ENCODE measurements at places on chromosomes 12 and 14.

- DNase-seq, result no peak
These were observed 38.4 kb downstream of the PARP11 start for GRCh38 chr12:3834774-3835173.

DNA sequence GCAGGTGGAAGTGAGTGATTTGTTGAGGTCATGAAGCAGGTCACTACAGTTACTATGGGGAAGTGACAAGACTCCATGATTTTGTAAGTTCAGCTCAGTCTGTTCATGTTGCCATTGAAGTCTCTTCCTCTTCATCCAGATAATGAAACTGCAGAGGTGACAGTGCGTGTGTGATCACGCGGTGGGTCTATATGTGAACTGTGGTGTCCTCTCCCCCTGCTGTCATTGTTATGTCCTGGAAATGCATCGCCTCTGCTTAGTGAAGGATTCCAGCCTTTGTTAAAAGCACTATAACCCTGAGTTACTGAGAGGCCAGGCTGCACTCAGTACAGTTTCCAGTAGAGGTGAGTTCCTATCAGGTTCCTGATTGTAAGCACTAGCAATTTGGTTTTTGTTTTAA is 216.2 kb upstream of the RMST start:
- no peak for DNase-seq

DNA sequence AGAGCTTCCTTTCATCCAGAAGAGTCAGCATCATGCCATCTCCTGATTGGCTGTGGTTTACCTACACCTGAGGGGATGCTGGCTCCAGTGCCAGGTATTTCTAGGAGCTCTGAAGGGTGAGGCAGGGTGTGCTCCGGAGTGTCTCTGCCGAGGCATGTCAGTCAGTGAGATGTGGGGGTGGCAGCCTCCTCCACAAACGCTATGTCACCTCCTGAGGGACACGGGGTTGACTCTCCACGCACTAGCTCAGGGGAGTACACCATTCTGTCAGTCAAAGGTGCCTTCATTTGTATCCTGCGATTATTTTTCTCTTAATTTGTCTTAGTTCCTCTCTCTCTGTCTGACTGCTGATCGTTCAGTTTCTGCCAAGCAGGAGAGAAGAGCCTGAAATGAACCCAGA is 604.5 kb downstream of the VRK1 start:
- DNase-seq, result no peak

- no peak for DNase-seq
These were observed 182.7 kb downstream of the KTN1 start for GRCh38 chr14:55762595-55763232.

DNA sequence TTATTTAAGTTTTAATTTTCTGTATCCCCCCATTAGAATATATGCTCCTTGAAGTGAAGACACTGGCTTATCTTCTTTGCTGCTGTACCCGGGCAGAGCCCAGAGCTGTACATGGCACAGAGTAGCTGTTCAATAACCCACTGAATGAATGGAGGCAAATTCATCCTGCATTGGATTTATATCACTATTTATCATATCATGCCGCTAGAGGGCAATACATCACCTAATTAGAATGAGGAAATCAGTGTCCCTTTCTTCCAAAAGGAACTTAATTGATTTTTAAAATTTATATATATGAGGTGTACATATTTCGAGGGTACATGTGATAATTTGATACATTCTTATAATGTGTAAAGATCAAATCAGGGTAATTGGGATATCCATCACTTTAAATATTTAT is 89.2 kb upstream of the TMEM260 start:
- no peak for DNase-seq

GRCh38 chr12:113862590-113863454 is 103.3 kb downstream of the RBM19 start:
- no peak for DNase-seq

DNA sequence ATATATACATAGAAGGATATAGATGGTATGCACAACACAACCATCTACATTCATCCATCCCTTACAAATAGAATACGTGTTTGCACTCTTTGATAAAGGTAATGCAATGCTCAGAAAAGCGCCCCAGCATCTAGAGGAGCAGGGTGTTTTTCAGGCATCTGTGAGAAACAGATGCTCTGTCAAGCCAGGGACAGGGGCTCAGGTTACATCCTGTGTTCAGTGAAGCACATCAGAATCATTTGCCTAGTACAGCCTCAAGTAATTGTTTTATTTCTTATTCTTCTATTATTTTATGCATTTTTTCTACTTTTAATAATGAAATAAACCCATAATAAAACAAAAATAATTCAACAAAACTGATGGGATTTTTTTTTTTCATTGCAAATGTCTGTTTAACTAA is 50.5 kb upstream of the HIF1A start:
- no peak for DNase-seq

DNA sequence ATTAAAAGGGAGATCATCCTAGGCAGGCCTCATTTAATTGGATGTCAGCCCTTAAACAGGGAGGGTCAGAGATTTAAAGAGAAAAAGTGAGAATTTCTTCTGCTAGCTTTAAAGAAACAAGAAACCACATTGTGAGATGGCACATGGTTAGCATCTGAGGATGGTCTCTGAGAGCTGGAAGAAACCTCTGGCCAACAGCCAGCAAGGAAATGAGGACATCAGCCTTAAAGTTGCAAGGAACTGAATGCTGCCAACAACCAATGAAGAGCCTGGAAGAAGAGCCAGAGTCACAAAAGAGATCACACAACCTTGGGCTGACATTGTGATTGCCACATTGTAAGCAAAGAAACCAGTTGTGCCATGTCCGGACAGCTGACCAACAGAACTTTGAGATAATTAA is 17.5 kb upstream of the FAR2 start:
- no peak for DNase-seq

- no peak for DNase-seq
These were observed 66.8 kb downstream of the SPATA7 start for GRCh38 chr14:88452231-88452630.

- DNase-seq, result no peak
These were observed 31.4 kb downstream of the MAP1LC3B2 start for GRCh38 chr12:116590561-116590960.

DNA sequence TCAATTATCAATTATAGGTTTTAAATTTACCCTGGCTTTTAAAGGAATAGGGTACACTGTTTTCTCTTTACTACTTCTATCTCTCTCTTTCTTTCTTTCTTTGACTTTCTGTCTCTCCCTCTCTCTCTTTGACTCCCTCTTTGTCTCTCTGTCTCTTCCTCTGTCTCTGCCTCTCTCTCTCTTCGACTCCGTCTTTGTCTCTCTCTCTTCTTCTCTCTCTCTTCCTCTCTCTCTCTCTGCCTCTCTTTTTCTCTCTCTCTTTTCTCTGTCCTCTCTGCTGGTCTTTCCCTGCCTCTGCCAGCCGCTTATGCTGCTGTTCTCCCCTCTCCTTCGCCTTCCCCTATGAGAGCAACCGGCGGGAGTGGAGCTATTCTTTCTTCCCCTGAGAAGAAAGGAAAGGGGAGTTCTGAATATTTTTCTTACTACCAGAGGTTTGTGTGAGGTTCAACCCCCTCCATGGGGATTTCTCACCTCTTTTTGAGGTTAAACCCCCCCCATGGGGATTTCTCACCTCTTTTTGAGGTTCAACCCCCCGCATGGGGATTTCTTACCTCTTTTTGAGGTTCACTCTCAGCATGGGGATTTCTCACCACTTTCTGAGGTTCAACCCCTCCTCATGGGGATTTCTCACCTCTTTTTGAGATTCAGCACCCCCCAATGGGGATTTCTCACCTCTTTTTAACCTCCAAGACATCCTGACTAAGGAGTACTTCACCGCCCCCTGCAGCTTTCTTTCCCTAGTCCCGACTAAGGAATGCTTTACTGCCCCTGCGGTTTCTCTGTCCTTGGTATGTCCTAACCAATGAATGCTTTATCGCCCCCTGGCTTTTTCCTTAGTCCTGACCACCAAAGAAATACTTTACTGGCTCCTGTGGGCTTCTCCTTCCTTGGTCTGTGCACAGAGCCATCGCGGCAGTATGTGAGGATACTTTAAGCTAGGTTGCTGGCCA is 27.4 kb upstream of the DDHD1 start:
- DNase-seq, result peak; percentile 8

DNA sequence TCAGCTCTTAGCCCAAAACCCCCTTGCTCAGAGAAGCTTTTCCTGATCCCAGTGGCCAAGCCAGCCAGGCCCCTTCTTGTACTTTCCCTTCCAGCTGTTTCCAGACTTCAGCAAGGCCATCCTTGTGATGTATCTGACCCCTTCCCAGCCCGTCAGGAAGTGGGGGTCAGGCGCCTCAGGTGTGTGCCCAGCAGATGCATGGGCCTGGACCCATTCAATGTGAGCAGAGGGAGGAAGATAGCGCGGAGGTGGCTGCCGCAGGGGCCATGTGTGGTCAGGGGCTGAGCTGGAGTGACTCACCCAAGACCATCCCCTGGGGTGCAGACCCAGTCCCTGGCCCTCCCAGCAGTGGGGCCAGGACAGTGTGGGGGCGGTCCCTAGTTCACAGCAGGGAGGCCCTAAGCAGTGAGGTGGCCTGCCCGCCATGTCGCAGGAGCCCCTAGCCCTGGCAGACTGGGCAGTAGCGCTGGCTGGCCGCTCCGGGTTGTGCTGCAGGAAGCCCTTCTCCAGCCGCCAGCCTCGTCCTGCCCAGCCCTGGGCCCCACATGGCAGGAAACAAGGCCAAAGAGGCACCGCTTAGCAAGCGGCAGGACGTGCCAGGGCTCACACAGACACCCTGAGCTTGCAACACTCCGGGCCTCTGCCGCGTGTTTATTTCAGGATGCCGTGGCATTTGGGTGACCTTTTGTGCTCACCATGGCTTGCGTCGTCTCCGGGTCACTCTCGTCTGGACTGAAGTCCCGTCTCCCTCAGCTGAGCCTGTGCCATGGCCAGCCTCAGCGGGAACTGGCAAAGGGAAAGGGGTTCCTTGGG is 12.0 kb downstream of the ADSS1 start:
- peak; percentile 39 for DNase-seq

GRCh38 chr12:110344657-110345056 is 58.9 kb downstream of the ANAPC7 start:
- DNase-seq, result no peak
